GM23248 (cell line): ENCODE measurements at places on chromosomes 5 and 9.

GRCh38 chr5:170760113-170760512, 23.4 kb upstream of the GABRP start:
- no peak for DNase-seq

- no peak for DNase-seq
These were observed 343.6 kb downstream of the CSNK1G3 start for GRCh38 chr5:123855609-123856008.

DNA sequence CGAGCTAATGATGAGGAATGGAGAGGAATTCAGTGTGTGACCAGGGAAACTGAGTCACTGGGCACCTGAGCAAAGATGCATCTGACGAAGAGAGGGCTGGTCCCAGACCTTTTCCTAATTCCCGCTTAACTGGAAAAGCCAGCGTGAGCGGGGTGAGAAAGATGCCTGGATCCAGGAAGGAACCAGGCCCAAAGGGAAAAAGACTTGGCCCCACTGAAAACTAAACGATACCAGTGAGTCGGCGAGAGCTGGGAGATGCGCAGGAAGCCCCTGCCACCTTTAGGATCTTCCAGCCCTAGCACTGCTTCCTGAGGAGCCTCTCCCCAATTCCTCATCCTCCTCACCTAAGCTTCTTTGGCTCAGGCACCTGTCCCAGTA, 499 bp upstream of the FCHSD1 start:
- no peak for DNase-seq

DNA sequence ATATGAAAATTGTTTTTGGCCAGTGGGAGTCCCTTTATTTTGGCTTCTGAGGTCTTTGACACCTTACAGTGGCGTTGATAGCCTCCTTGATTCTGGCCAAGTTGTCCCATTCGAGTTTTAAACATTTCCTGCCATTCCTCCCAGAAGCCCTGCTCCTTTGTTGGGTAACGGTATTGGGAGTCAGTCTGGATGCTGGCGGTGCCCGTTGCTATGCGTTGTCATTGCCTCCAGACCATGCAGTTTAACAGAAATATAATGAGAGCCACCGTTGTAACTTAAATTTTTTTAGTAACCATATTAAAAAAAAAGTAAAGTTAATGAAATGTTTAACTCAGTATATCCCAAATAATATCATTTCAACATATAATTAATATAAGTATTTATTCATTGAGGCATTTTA, 35.0 kb downstream of the GALNT12 start:
- DNase-seq: no peak

- no peak for DNase-seq
These were observed 57.0 kb upstream of the NEURL1B start for GRCh38 chr5:172583931-172584511.
